ENCODE measurements at places on chromosomes 7 and 10.
A peak's percentile ranks its signal among the peaks of the same experiment; 100 is the strongest.

- DNase-seq, result no peak
These were observed 48.5 kb downstream of the EMX2 start for GRCh38 chr10:117591043-117591442.

DNA sequence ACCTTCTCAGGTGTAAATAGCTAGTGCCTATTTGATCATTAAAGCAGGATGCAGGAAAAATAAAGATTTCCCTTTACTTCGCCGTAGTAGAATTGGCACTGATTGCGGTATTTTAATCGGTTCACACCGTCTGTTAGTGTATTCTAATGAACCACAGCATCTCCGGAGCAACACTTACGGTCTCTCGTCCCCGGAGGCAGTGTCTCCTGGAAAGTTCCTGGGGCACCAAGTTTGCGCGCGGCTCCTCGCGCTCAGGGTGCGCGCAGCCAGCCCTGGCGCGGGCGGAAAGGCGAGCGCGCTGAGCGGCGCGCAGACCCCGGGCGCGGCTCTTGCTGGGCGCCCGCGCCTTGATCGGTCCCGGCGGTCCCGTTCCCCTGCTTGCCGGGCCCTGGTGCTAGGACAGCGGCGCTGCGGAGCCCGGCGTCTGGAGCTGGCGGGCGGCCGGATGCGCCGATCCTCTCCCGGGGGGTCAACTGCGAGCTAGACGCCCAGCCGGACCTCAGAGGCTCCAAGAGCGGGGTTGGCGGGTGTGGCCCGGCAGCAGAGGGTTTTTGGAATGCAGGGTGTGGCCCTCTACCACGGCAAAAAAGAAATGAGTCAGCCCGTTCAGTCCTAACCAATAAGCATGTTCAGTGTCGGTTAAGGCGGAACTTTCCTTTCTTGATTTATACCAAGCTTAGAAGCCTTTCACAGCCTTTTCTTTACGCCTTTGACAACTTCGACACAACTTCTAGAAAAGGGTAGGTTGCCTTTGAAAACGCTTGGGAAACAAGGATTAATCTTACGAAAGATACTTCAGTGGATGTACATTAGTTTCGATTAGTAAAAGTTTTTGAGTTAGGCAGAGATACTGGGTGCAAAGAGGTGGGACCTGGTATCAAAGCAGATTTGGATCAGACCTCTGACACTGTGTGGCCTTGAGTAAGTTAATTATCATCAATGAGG is 166.8 kb upstream of the ASAH2 start:
- no peak for DNase-seq

DNA sequence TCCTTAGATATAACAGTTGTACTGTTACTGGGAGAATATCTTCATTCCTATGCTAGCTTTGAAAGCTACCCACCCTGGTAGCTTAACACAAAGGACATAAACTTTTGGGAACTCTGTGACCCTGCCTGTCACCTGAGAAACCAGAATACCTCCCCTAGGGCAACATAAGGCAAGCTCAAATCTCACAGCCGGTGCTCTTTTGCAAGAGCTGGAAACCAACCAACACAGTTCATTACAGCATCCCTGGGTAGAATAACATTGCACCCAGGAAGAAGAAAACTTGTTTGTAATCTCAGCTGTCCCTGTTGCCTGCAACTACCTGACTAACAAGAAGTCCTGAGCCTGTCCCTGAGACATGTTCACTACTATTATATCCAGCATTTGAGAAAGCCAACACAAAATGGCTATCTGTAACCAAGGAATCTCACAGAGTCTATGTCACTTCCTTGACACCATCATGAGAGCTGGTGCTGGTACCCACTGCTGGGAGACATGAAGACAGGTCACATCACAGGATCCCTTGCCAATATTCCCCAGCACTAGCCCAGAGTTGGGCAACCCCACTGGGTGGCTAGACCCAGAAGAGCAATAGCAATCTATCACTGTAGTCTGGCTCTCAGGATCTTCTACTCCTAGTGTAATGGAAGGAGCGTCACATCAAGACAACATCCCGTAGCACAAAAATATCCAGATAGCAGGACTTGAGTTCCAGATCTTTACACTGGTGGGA is 31.3 kb downstream of the AKR1C3 start:
- DNase-seq, result no peak

DNA sequence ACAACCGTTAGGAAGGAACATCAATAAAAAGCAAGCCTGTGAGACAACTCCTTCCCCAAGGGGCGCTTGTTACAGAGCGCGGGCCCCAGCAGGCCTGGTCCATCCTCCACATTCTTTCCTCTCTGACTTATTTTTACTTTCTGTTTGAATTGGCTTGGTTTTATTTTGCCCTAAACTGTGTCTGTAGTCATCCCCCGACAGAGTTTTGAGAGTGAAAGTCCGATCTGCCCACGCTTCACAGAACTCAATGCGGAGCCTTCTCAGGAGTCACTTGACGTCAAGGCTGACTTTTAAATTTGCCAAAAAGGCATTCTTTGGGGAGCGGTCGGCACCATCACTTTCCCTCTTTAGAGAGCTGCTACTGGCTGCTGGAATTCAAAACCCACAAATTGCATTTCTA is 150.1 kb upstream of the KLF6 start:
- peak; percentile 77 for DNase-seq

- DNase-seq, result no peak
These were observed 150.1 kb upstream of the GPR22 start for GRCh38 chr7:107319724-107320228.

DNA sequence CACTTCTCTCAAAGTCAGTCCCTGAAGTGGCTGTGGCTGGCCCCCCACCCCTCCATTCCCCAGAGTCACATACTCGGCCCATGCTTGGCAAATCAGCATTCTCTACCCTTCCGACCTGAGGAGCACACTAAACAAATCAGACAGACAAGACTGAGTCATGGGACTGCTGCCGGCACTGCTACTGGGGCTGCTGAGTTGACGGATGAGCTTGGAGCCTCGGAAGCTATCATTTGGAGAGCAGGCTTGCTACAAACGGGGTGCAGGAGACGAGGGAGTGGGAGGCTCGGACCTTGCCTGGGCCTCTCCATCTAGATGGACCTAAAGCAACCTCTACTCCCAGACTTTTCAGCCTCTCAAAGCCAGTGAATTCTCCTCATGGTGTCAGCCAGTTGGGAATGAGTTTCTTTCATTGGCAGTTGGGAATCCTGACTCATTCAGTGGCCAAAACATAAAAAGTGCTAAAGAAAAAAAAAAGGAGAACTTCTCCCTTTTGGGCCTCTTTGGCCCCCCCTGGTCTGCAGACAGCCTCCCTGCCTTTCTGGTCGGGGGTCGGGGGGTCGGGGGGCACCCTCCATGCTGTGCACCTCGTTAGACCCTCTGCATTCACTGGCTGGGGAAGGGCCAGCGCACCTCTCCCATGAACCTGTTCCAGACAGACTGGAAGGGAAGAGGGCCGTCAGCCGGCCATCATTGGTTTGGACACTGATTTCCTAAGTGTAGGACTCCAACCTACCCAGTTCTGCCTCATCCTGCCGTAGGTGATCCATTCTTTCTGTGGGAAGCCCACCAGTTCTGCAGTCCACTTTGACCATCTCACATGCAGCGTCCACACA is 52.3 kb upstream of the COL13A1 start:
- DNase-seq, result no peak

DNA sequence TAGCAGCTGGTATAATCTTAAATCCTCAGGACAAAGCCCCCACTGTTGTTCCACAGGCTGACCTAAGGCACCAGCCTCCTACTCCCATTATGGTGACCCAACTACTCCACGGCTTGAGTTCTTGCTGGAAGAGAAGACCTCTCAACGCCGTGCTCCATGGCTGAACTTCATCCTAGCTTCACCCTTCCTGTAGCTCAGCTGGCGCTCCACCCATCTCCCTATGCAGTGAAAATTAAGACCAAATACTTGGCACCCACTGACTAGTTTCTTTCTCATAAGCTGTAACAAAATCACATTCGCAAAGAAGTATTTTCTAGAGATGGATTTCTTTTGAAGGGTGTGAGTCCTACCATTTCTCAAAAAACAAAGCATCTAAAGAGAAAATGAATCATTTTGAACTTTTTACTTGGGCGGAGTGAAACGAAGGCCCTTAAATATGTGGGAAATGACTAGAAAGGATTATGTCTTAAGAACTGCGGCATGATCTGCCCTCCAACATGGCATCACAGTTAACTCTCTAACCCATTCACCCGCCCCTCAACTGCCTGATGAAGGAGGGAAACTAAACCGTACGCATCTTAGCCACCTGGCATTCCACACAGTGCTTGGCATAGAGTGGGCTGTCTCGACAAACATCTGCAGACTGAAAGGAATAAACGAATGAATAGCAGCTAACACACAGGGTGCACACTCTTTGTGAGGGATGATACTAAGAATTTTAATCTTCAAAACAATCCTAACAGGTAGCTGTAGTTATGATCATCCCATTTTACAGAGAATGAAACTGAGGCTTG is 32.7 kb downstream of the GFRA1 start:
- no peak for DNase-seq

GRCh38 chr7:101465576-101466196 is 103.0 kb downstream of the COL26A1 start:
- DNase-seq, result no peak

DNA sequence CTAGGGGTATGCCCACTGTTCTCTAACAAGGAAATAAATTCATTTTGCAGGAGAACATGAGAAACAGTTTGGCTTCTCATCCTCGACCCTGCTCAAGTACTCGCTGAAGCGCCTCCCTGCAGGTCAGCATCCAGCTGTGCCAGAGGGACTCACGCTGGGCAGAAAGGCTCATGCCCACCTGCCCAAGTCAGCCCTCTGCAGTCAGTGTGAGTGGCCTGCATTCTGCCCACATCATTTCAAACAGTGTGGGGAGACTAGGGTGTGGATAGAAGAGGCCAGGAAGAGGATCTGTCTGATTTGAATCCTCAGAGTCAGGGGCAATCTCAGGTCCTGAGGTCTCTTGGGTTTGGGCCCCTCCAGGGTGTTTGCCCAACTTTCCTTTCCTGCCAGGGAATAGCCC is 297.8 kb downstream of the ELMO1 start:
- no peak for DNase-seq

GRCh38 chr7:108097703-108098102 is 32.5 kb downstream of the LAMB4 start:
- no peak for DNase-seq

GRCh38 chr7:142950235-142950634 is 11.0 kb downstream of the LLCFC1 start:
- no peak for DNase-seq

DNA sequence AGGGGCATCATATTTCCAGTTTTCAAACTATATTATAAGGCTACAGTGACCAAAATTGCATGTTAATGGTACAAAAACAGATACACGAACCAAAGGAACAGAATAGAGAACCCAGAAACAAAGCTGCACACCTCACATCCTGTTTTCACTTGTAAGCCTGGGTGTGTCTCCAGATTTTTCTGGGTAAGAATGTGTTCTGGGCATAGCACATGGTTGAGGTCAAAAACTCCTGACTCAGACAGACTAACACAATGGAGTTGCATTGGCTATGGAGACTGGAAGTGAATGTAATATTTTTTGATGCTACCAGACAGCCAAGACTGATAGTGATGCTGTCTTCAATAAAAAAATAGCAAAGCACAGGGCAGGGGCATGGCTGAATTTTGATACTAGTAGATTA is 1175.2 kb downstream of the NXPH1 start:
- DNase-seq, result no peak

DNA sequence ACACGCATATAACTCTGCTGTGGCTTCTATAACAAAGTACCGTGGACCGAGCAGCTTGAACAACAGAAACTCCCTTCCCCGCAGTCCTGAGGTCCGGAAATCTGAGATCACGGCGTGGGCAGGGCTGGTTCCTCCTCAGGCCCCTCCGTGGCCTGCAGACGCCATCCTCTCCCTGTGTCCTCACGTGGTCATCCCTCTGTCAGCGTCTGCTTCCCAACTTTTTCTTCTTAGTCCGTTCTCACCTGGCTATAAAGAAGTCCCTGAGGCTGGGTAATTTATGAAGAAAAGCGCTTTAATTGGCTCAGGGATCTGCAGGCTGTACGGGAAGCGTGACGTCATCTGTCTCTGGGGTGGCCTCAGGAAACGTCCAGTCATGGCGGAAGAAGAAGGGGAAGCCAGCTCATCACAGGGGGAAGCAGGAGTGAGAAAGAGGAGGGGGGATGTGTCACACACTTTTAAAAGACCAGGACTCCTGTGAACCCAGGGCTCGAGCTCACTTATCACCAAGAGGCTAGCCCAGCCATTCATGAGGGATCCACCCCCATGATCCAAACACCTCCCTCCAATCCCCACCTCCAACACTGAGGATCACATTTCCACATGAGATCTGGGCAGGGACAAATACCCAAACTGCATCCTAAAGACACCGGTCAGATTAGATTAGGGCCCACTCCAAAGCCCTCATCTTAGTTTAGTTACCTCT is 91.2 kb upstream of the INSIG1 start:
- peak; percentile 52 for DNase-seq

DNA sequence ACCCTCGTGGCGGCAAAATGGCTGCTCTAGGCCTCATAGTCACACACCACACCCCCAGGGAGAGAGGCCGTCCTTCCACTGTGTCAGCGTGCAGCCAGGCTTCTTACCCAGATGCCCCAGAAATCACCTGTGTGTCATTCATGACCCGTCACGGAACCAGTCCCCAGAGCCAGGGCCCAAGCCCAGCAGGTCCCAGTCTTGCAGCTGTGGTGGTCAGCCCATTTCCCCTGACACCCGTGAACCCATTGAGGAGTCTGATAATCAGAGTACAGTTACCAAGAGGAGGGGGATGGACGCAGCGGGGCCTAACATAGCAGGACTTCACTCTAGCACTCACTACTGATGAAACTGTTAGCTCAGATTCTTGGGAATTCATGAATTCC is 112.1 kb downstream of the ACTR3B start:
- no peak for DNase-seq

GRCh38 chr7:133051066-133051465 is 30.8 kb downstream of the CHCHD3 start:
- no peak for DNase-seq

DNA sequence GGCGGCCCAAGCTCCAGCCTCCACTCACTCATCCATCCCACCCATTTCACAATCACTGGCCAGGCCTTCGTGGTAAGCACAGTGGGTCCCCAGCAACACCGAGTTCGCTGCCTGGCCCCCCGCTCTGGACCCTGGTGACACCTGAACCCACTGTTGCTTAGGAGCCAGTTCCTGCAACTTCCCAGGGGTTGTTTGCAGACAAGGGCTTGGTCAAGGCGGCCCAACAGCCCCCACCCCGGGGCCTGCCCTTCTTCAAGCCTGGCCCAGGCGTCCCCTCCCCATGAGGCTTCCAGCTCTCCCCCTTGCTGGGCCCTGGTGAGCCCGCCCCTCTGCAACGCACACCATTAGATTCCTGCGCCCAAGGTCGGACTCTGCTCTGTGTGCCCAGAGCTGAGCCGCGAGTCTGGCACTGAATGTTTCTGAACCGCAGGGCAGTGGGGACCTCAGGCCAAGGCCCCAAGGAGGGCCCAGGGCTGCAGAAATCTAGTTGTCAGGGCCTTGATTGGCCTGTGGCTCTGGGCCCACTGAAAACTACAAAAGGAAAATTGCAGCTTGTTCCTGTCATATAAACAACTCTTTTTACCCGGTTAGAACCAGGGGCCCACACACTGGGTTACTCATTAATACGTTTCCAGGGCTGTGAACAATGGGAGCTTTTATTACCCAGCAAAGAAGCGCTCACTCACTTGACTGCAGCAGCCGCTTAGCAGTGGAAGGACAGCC is 2.1 kb upstream of the COX19 start:
- DNase-seq, result no peak

GRCh38 chr7:32436146-32436928 is 53.8 kb downstream of the LSM5 start:
- DNase-seq, result no peak

GRCh38 chr10:42872865-42873435 is 90.4 kb downstream of the BMS1 start:
- no peak for DNase-seq

- no peak for DNase-seq
These were observed 41.9 kb downstream of the PDGFA start for GRCh38 chr7:477626-478220.

GRCh38 chr7:11786186-11786585 is 45.8 kb downstream of the THSD7A start:
- no peak for DNase-seq
